ENCODE measurements at places on chromosomes 6 and 20.

- no peak for DNase-seq
Observed at GRCh38 chr6:70282919-70283461, 19.9 kb downstream of the COL9A1 start.

- no peak for DNase-seq
Observed at GRCh38 chr6:47109281-47109680, 67.1 kb upstream of the ADGRF1 start.

DNA sequence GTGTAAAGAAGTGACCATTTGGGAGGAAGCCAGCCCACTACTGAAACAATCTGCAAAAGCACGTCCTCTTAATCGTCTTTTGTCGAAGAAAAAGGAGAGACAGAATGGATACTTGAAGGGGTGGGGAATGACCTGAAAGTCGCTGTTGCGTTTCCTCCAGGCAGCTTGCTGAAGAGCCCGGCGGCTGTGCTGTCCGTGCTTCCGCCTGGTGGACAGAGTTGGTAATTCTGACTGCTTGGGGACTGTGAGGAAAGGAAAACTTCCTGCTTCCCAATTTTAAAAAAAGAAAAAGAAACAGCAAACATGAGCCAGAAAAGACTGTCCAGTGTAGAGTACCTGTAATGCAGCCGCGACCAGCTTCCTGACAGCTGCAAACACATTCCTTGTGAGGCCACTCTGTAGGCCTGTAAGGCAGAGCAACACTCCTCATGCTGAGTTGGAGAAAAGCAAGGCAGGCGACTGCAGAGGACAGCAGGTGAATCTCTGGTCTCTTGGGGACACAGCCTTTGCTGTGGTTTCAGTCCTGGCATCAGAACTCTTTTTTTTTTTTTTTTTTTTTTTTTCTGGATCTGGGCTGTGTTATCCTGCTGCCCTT lies 251.1 kb upstream of the TBX18 start:
- DNase-seq = no peak

- no peak for DNase-seq
Observed at GRCh38 chr20:24724982-24725533, 224.0 kb upstream of the CST7 start.

- DNase-seq = no peak
Observed at GRCh38 chr20:41300383-41300782, 17.1 kb downstream of the ZHX3 start.

DNA sequence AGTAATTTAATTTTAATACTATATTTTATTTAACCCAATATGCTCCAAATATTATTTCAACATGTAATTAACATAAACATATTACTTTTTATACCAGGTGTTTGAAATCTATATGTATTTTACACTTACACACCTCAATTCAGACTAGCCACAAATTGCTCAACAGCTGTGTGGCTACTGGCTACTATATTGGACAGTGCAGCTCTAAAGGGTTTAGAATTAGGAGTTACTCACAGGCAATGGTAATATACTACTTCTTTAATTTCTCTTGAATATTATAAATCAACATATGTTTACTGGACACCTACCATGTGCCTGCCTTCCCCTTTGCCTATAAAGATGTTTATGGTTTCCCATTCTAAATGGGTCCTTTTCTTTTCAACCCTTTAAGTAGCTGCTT lies 2.3 kb downstream of the MTRF1L start:
- no peak for DNase-seq

DNA sequence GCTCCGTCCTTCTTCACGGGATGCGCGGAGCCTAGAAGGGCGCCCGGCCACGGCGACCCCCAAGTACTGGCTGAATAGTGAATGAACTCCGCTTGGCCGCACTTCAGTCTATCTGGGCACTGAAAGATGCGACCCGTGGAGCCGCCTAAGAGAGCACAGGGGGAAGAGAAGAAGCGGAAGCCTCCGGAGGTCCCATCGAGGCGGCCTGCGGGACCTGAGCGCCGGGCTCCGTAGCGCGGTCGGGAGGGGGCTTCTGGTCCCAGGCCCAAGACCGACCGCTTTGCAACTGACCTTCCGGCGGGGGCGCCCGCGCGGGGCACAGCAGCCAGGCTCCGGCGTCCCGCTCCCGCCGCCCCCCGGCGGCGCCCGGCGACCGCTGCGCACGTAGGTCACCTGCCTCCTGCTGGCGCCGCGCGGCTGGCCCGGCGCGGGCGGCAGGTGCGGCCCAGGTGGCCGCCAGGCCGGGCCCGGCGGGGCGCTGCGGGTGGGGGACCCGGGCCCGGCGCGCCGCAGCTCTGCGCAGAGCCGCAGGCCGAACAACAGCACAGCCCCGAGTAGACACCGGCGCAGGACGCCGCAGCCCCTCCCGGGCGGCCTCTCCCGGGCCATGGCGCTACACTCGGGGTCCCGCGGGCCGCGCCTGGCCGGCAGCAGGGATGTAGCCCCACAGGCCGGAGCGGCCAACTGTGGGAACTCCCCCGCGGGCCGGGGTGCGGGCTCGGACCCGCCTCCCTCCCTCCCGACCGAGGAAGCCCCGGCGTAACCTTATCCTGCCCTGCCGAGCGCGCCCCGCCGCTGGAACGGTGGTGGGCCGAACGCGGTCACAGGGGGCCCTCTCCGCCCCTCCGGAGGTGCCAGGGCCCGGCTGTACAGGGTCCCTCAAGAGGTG lies at the start of gene METTL24:
TSS of gene METTL24 (minus strand) at position 686 of the 889 bp plus-strand sequence. CDS start at position 609, 77 bp downstream.
- DNase-seq = no peak

- no peak for DNase-seq
Observed at GRCh38 chr20:18164356-18164755, 26.7 kb downstream of the KAT14 start.

GRCh38 chr20:54190217-54190616 lies 16.4 kb upstream of the CYP24A1 start:
- no peak for DNase-seq

- no peak for DNase-seq
Observed at GRCh38 chr6:145375502-145375901, 359.8 kb downstream of the EPM2A start.

DNA sequence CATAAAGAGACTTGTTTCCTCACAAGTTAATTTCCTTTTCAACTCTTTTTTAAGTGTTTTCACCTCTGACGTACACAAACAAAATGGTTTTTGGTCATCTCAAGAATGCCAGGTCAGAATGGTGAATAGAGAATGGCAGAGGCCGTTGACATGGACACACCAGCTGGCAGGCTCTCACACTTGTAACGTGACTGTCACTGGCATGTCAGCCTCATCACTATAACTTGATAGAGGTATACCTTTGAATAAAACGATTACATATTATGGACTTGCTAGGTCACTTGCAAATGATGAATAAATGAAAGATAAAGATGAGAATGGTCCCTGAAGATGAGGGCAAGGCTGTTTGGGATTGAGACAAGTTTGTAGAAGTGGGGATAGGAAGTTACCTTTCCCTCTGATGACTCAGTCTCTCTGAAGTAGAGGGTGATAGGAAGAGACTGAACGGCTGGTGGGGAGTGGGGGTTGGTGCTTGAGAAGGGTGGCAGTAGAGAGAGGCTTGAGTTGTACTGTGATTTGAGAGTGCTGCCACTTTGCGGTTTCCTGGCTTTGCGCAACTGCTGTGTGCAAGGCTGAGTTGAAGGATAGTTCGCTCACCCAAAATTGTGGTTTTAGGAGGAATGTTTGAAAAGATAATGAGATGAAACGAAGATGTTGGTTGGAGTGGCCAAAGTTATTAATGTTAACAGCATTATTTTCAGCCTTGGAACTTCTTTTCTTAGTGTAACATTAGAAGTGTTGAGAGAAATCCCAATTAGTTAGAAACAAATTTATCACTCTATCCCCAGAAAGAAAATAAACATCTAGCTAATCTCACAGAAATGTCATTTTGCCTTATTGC lies 30.3 kb downstream of the TBPL1 start:
- DNase-seq = no peak

- DNase-seq = no peak
Observed at GRCh38 chr6:90131614-90132423, 164.8 kb downstream of the BACH2 start.

GRCh38 chr6:137800762-137801161 lies 66.3 kb upstream of the TNFAIP3 start:
- DNase-seq = no peak

GRCh38 chr6:44126320-44127149 lies 717 bp downstream of the MRPL14 start:
- DNase-seq = no peak

- no peak for DNase-seq
Observed at GRCh38 chr20:15986690-15987089, 586.6 kb downstream of the KIF16B start.

- DNase-seq = peak; percentile 97
Observed at GRCh38 chr6:128569732-128570679, 49.6 kb upstream of the PTPRK start.

- no peak for DNase-seq
Observed at GRCh38 chr6:2659882-2660281, 90.8 kb downstream of the MYLK4 start.

- no peak for DNase-seq
Observed at GRCh38 chr20:12906361-12906760, 102.4 kb upstream of the SPTLC3 start.

DNA sequence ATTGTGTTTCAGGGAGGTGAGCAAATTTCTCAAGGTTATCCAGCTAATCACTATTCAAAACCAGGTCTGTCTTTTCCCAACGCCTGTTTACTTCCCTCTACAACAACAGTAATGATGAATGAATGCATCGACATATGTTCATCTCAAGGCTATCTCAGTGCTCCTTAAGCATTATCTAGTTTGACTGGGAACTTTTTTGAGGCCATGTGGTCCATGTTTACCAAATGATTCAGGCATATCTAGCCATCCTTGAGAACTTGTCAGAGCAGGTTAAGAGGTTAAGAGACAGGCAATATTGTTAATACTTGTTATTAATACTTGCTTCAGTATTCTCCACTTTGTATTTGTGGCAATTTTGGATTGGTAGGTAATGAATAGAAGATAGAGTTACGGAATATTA lies 1038.4 kb upstream of the FLRT3 start:
- no peak for DNase-seq

DNA sequence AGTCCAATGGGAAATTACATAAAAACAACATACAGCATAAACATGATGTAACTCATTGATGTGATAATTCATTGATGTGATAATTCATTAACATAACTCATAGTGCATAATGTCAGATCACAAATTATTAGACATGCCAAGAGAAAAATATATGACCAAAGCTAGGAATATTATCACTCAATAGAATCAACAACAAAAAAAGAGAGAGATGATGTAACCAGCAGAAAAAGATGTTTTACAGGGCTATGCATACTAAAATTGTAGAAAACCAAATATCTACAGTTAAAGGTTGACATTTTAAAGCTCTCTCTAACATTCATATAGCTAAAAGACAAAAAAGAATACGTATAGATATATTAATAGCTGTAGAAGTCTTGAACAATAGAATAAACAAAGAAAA lies 1067.2 kb upstream of the ADGRB3 start:
- DNase-seq = no peak

- DNase-seq = no peak
Observed at GRCh38 chr6:138289739-138290138, 71.4 kb upstream of the PBOV1 start.

GRCh38 chr20:45695496-45695895 lies 6.3 kb upstream of the WFDC13 start:
- no peak for DNase-seq

DNA sequence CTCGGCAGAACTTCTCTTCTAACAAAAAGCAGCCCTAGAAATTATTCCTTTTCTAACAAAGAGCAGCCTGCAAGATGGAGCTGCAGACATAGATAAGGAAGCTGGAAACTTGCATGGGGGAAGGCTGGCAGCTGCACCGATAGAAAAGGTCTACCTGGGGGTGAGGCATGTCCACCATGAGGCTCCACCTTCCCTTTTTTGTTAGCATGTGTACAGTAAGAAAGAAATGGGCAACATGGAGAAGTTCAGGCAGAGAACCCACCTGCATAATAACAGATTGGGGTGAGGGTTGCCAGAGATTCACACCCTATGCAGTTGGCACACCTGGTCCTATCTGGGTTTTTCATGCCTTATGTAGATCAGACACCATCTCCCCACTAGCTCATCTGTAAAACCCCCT lies 25.4 kb downstream of the ZNF311 start:
- DNase-seq = no peak

GRCh38 chr20:26209171-26209941 lies 512.7 kb upstream of the ZNF337 start:
- no peak for DNase-seq

DNA sequence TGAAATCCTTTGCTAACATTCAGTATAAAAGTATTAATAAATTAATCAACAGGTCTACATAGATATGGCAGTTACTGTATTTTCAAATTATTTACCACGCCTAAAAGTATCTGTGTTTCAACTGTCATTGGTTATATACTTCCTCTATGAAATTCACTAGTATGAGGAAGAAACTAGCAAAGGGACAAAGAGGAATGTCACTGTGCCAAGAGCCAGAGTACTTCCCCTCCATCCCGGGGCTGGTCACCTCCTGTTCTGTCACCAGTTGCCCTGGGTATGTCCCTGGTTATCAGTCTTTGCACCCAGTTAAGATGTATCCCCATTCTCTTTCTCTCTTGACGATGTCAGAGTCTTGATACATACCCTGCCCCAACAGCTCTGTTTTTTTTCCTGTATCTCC lies 476.8 kb upstream of the SOX4 start:
- DNase-seq = no peak

- DNase-seq = no peak
Observed at GRCh38 chr20:61166324-61166723, 85.7 kb upstream of the CDH4 start.

- no peak for DNase-seq
Observed at GRCh38 chr6:30102414-30102969, 10.4 kb downstream of the TRIM31 start.

GRCh38 chr20:667351-668034 lies 8.1 kb downstream of the SCRT2 start:
- DNase-seq = no peak

DNA sequence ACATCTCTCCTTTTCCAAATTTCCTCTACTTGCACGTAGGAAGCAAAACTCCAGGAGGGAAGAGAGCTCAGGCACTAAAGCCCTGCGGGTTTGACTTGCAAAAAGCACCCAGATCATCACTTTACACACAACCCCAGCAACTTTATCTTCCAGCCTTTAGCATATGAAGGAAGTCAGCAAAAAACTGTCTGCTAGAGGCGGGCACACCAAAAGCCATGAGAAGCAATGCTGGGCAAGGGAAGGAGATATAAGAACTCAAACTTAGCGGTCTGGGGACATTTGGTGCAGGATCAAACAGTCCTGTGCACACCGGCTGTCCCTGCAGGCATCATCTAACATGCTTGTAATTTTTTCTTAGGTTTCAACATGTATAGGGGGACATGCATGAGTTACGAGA lies 113.3 kb downstream of the JPH2 start:
- no peak for DNase-seq

- DNase-seq = no peak
Observed at GRCh38 chr6:139198529-139199288, 63.8 kb downstream of the HECA start.

DNA sequence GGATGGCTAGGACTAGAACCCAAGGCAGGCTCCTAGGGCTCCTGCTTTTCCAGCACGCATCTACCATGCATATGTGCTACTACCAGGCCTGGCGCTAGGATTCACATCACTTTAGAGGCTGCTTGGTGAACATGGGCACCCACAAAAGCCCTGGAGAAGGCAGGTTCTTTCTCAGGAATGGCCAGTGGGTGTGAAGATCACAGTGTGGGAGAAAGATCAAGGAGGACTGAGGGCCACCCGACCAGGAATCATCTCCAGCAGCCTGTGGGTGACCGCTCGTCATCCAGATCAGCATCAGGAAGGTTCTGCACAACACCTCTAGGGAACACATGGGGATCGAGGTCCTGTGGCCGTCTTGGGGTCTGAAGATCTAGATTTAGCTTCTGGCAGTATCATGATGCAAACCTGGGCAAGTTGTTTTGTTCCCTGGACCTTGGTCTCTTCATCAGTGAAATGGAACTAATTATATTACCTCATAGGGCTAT lies 27.3 kb downstream of the SRSF3 start:
- DNase-seq = no peak

- peak; percentile 7 for DNase-seq
Observed at GRCh38 chr6:114312931-114313330, 29.9 kb downstream of the HS3ST5 start.
